ENCODE measurements at places on chromosomes 2 and 18.
A peak's percentile ranks its signal among the peaks of the same experiment; 100 is the strongest.

DNA sequence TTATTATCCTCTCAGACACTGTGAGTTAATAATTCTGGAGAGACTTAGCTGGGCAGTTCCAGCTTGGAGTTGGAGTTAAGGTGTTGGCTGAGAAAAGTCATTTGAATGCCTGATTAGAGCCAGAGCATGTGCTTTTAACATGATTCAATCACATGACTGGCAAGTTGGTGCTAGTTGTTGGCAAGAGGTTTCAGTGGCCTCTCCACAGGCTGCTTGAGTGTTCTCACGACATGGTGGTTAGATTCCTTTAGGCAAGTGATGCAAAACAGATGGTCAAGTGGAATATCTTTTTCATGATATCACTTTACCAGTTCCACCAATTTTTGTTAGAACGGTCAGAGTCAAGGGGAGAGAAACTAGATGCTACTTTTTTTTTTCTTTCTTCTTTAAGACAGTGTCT is 262.7 kb upstream of the FN1 start:
- peak; percentile 98 for DNase-seq

GRCh38 chr2:121613774-121614173 is 35.5 kb downstream of the CLASP1 start:
- DNase-seq = peak; percentile 36

DNA sequence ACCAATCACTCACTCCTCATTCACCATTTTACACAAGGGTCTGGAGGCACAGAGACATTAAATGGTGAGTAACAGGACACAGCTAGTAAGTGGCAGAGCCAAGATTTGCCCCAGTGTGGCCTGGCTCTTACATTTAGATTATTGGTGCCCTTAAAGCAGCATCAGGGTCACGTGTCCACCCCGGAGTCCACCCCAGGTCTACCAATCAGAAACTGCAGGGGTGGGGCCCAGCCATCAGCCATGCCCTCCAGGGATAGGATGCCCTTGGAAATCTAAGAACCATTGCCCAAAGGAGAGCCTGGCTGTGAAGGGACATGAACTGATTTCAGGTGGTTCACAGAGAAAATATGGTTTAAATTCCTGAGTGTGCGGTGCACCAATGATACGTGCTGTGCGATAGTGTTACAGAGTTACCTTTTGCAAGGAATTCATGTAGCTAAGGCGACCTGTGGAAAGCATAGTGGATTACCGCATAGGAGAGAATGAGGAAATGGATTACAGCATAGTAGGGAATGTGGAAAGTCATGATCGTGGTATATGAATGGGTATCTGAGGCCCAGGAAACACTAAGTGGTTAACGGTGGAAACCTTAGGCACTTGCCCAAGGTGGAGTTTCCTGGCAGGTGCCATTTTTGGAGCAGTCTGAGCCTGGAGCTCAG is 17.8 kb downstream of the IGFBP5 start:
- peak; percentile 9 for DNase-seq

DNA sequence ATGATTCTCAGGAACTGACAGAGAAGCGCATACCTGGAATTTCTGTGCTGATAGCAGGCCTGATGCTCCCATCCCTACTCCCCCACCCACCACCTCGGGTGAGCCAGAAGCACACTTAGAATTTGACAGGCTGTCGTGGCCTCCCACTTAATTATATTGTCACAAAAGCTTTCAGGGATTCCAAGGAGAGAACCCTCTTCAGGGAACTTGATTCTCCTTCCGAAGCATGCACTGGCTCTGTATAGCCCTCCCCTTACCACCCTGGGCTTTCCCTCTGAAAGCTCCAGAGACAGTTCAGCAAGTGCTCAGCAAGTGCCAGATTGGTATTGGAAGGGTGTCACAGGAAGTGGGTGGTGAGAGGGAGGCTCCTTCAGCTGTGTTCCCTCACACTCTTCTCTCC is 252.5 kb upstream of the SIX2 start:
- DNase-seq = no peak
